ENCODE measurements at places on chromosomes 2 and 18.

- no peak for DNase-seq
Measured at GRCh38 chr2:47675196-47675825, 107.6 kb upstream of the MSH6 start.

- DNase-seq: no peak
Measured at GRCh38 chr18:38709122-38709521, 1143.5 kb upstream of the CELF4 start.

DNA sequence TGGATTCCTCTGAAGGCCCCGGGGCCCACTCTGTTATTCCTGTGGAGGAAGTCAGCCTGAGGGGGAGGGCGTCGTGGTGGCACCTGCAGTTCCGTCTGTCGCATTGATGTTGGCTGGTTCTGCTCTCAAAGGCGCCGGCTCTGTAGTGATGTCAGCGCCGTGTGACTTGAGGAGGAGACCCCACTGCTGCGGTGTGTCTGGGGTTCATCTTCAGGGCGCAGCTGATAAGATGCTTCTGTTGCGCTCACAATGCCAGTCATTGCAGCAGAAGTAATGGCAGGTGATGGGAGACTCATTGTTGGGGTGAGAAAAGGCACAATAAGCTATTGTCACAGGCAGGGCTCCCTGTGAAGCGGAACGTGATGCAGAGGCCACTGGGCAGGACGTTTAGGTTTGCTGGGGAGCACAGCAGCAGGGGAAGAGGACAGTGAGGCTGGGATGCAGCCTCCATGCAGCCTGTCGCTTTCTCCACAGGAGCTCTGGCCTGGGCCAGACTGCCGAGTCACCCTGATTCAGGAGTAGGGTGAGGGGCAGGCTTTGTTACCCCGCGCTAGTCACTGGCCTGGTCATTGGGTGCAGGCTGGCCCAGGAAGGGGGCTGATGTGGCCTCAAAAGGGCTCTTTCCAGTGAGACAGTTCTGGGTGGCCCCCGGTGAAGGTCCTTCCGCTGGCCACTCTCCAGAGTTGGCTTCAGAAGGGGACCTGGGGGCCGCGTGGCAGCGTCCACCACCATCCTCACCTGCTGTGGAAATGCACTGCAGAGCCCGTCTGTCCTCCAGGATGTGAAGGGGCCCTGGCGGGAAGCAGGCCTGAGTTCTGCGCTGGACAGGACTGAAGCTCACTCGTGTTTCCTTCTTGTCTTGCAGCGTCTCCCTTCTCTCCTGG lies 42.9 kb downstream of the SH3BP4 start:
- DNase-seq: no peak

DNA sequence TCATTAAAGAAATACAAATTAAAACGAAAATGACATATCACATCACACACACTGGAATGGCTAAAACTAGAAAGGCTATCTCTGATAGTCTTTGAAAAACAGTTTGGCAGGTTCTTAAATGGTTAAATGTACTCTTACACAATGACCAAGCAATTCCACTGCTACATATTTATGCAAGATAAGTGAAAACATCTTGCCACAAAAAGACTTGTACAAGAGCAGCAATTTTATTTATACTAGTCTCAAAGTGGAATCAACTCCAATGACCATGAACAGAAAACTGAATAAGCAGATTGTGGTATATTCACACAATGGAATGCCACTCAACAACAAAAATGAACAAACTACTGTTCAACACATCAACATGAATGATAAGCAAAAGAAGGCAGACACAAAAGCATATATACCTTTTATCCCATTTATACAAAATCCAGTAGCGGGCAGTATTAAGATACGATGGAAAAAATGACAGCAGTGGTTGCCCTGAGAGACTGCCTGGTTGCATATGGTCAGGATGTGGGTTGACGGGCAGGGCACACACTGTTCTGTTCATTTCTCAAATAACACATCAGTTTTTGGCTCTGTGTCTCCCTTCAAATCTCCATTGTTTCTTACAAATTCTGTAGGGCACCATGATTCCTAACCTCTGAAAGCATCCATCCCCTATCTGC lies 25.4 kb downstream of the SP100 start:
- no peak for DNase-seq

- no peak for DNase-seq
Measured at GRCh38 chr2:240864475-240864874, 4.1 kb upstream of the AGXT start.

- no peak for DNase-seq
Measured at GRCh38 chr18:62702259-62702658, 13.1 kb upstream of the PHLPP1 start.

DNA sequence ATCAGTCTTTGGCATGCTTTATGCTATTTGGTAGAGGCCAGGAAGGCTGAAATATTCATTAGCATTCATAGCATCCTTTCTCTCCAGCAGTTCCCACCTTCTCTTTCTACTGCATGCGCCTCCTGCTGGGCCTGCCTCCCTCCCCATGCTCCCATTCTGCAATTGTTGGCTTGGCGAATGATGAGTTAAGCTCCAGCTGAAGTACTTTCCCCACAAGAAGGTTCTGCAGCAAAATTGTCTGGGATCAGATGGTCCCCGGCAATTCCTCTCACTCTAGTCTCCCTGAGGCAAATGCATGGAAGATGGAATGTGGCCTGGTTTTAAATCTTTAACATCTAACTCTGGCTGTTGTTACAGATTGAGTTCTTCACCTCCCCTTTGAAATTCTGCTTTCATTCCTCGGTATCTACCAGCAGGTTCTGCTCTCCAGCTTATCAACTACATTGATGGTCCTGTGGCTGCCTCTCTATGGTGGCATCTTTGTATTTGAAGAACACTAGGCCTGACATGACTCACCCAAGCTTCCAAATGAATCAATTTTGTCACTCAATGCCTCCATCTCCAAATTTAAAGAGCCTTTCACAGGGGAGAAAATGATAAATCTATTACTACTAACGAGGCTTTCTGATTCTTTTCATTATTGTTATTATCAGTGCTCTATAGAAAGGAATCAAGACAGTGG lies 55.9 kb downstream of the KCTD18 start:
- DNase-seq: no peak

DNA sequence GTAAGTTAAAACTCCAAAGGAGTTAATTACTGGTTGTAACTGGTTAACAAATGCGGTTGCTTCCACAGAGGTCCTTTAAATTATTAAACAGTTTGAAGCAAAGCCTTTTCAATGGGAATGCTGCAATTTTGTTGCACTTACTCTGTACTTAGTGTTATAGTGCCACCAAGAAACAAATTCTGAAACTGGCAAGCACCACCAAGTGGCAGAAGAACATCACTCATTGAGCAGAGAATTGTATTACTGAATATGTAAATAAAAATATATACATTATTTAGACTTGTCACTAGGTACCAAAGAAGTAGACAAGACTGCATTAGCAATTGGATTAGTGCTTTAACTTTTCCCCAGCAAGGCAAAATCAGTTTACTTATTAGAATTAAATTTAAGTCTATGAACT lies 2.6 kb upstream of the TMEFF2 start:
- DNase-seq: no peak

GRCh38 chr2:85185431-85185940 lies 52.3 kb downstream of the TCF7L1 start:
- no peak for DNase-seq

DNA sequence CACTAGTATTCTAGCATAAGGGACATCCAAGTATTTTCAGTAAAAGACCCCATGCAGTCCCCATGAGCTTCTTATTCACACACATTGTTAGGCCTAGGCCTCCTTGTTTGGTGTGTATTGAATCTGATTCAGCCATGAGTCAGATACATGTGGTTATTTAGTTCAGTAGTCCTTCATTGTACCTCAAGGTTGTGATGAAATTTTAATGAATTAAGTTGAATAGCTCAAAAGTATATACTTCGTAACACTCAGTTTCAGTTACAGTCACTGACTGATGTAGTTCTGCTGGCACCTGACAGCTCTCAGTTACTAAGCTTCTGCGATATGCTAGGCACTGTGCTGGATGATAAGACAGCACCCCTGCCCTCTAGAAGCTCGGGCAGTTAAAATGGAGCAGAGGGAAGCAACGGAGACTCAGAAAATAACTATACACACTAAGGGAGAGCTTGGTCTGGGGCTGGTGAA lies 86.4 kb downstream of the XRCC5 start:
- DNase-seq: no peak

GRCh38 chr2:39696838-39697237 lies 31.1 kb downstream of the TMEM178A start:
- DNase-seq: no peak

- DNase-seq: no peak
Measured at GRCh38 chr2:10289891-10290290, 12.8 kb upstream of the HPCAL1 start.

DNA sequence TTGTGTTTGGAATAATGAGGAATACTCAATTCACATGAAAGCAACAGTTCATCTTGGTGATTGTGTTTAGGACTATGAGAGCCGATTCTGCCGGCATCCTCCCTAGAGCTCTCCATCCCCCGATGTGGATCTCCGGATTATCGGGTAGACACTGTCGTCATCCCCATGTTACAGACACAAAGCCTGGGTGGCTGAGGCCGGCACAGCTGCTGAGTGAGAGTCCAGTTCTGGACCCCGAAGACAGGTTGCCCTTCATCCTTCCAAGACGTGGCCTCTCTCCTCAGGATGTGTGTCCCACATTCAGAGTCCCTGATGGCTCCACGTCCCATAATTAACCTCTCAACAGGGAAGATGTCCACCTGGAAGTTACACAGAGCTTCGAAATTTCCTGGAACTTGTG lies 129.3 kb downstream of the HDAC4 start:
- no peak for DNase-seq

- DNase-seq: no peak
Measured at GRCh38 chr2:178702361-178702760, 104.9 kb downstream of the TTN start.

- DNase-seq: no peak
Measured at GRCh38 chr2:230642966-230643365, 69.7 kb upstream of the CAB39 start.

GRCh38 chr2:48991415-48992131 lies 162.7 kb downstream of the FSHR start:
- no peak for DNase-seq

DNA sequence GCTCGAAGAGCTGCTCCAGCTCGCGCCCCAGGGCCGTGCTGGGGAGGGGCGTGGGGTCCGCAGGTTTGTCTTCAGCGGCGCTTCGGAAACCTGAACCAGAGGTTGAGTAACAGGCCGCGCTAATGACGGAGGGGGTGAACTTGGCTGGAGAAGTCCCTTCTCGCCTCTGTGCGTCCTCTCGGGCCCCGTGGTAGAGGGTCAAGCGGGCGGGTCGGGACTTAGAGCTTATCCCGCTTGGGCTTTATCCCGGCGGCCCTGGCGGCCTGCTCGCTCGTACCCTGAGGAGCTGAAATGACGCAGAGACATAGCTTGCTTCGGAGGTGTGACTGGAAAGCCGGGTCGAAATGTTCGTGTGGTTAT lies 479 bp downstream of the RNMT start:
- DNase-seq: peak; percentile 1

GRCh38 chr2:133774654-133775015 lies 206.4 kb upstream of the NCKAP5 start:
- DNase-seq: no peak

DNA sequence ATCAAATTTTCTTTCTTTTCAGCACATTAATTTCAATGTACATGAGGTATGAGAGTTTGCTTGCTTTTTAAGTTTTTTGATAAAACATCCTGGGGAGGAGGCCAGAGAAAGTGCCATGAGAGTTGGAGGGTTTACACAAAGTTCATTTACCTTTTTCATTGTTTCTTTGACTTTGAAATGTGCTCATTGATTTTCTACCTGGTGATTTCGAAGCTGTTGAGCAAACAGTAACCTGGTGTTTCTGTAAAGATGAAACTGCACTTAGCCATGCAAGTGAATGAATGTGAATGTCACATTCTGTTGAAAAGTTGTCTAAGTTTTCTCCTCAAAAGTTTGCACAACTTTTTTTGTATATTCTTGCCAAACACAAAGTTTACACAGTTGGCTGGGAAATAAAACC lies 797.0 kb downstream of the METTL4 start:
- DNase-seq: no peak

GRCh38 chr2:114543236-114543766 lies 100.9 kb downstream of the DPP10 start:
- no peak for DNase-seq

DNA sequence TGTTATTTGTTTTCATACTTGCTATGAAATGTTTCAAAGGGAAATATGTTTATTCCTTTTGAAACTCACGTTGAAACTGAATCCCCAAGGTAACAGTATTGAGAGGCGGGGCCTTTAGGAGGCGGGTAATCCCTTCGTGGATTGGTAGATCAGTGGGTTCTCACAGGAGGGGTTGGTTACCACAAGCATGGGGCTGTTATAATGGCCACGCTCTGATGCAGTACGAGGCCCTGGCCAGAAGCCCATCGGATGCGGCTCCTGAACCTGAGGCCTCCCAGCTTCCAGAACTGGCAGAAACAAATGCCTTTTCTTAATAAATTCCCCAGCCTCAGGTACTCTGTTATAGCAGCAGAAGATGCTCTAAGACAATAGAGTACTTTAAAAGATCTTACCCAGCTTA lies 135.7 kb downstream of the ASB1 start:
- DNase-seq: no peak

- DNase-seq: no peak
Measured at GRCh38 chr18:12119358-12119757, 25.7 kb downstream of the ANKRD62 start.

GRCh38 chr2:29242621-29243375 lies 127.6 kb downstream of the CLIP4 start:
- no peak for DNase-seq

- DNase-seq: no peak
Measured at GRCh38 chr18:7202169-7202568, 28.7 kb upstream of the LRRC30 start.

GRCh38 chr2:70746094-70746974 lies 21.7 kb downstream of the ADD2 start:
- no peak for DNase-seq

DNA sequence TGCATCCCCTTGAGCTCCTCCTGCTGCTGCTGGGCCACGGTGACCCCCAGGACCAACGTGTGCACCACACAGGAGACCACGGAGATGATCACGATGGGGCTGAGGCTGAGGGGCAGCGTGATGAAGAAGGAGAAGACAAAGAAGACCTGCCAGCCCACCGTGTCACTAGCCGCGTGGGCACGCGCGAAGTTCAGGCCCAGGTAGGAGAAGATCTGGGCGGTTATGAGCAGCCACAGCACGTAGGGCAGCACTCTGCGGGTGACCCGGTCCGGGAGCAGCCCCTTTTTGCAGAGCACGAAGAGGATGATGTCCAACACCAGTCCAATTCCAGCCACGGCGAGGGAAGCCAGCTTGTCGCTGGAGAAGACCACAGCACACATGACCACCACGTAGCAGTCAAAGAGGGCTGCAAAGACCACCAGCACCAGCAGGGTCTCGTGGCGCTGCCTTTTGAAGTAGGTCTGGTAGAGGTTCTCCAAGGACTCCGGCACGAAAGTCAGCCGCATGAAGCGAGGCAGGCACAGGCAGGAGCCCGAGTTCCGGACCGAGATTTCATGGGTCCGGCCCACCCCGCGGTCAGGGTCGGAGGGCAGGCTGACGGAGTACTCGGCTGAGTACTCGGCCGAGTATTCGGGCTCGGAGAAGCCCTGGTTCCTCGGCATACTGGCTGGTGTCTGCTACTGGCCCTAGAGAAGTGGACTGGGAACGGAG lies 1.6 kb downstream of the ADCY3 start:
- no peak for DNase-seq

All from GM12864 (cell line).